Naive thymus-derived CD4-positive, alpha-beta T cell (primary cell): ENCODE measurements at places on chromosomes 7 and 10. TPM values are rescaled to one million over a fixed set of nuclear protein-coding genes. Genes with fewer than 3 reads are reported as not detected.

Gene LRRN3
- 169 TPM for polyA plus RNA-seq

Gene NUP42
- 21.3 TPM for polyA plus RNA-seq

Gene PRSS37
- polyA plus RNA-seq, result not detected

Gene NPC1L1
- not detected for polyA plus RNA-seq

Gene GSDME
- polyA plus RNA-seq, result not detected

Gene SYCE1
- polyA plus RNA-seq, result 0.61 TPM

Gene ODAD2
- not detected for polyA plus RNA-seq

Gene BTRC
- 12.8 TPM for polyA plus RNA-seq

Gene DNAJC12
- polyA plus RNA-seq, result not detected

Gene GIMAP8
- 26.0 TPM for polyA plus RNA-seq

Gene SLC25A13
- polyA plus RNA-seq, result 8.0 TPM

Gene PAX2
- polyA plus RNA-seq, result not detected

Gene MRC1
- polyA plus RNA-seq, result not detected

Gene SEMA3D
- polyA plus RNA-seq, result not detected

Gene PLAU
- polyA plus RNA-seq, result not detected

Gene CCL26
- not detected for polyA plus RNA-seq

Gene PGAM2
- polyA plus RNA-seq, result not detected

Gene TFR2
- 0.55 TPM for polyA plus RNA-seq

Gene KIAA1549
- polyA plus RNA-seq, result not detected

Gene KCP
- polyA plus RNA-seq, result not detected

Gene MOGAT3
- not detected for polyA plus RNA-seq

Gene CYP2E1
- not detected for polyA plus RNA-seq

Gene GOLGA7B
- polyA plus RNA-seq, result 0.62 TPM

Gene CLEC5A
- not detected for polyA plus RNA-seq

Gene ZNRF2
- polyA plus RNA-seq, result 0.69 TPM

Gene CAPZA2
- polyA plus RNA-seq, result 191 TPM

Gene NEBL
- polyA plus RNA-seq, result 0.06 TPM

Gene C10orf67
- polyA plus RNA-seq, result not detected

Gene GIMAP5
- 570 TPM for polyA plus RNA-seq

Gene RET
- polyA plus RNA-seq, result not detected
